Suprapubic skin (tissue), 4 donors: ENCODE measurements at places on chromosomes 2 and 18. TPM values are rescaled to one million over a fixed set of nuclear protein-coding genes. Genes with fewer than 3 reads are reported as not detected.

GRCh38 chr2:240595381-240596079 is 9.0 kb downstream of the CAPN10 start:
- peak; percentile 57 for DNase-seq

DNA sequence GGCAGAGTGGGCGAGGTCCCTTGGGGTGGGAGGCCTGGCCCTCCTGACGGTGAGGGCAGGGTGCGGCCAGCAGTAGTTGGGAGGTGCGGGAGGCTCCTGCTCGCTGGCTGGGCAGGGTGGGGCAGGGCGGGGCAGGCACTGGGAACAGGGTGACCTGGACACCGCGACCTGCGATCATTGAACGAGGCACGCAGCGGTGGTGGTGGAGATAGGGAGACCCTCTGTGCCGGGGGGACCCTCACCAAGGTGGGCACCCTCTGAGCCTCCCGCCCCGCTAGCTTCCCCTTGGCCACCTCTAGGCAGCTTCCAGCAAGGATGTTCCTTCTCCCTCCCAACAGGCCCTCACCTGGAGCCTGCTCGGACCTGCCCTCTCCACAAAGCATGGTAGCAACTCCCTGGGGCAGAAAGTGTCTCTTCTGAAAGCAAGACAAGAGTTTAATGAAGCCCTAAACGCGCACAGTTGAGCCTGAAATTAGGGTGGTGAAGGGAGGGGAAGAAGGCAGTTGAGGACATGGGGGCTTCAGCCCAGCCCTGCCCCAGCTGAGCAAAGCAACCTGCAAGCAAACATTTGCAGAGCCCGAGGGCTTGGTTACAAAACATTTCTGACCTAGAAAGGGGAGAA is 15.4 kb upstream of the FOSL2 start:
- no peak for DNase-seq

DNA sequence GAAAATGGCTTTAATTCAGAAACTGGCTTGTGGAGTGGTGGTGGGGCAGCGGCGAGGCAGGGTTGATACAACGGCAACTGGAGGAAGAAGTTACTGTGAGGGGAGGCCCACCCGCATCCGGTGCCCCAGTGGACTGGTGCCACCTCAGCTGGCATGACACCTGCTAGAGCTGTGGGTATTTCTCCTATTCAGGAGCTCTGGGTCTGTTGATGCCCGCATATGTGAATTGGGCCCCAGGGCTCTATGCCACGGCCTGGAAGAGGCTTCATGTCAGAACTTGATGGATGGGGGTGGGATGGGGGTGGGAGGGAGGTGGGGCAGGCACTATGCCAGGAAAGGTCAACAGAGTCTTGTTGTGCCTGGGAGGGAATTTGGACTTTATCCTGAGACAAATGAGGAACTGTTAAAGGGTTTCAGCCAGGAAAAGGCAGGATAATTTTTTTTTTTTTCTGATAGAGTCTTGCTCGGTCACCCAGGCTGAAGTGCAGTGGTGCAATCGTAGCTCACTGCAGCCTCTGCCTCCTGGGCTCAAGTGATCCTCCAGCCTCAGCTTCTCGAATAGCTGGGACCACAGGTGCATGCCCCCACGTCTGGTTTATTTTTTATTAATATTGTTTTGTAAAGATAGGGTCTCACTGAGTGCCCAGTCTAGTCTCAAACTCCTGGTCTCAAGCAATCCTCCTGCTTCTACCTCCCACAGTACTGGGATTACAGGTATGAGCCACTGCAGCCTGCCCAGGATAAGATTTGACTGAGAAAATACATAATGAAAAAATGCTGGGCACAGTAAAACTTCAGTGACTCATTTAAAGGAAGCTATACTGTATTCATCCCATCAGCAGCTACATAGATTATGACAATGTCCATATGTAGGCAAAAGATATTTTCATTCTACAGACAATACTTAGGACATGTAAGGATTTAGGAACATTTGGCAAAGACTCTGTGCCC is 52.6 kb downstream of the SH2D6 start:
- no peak for DNase-seq

DNA sequence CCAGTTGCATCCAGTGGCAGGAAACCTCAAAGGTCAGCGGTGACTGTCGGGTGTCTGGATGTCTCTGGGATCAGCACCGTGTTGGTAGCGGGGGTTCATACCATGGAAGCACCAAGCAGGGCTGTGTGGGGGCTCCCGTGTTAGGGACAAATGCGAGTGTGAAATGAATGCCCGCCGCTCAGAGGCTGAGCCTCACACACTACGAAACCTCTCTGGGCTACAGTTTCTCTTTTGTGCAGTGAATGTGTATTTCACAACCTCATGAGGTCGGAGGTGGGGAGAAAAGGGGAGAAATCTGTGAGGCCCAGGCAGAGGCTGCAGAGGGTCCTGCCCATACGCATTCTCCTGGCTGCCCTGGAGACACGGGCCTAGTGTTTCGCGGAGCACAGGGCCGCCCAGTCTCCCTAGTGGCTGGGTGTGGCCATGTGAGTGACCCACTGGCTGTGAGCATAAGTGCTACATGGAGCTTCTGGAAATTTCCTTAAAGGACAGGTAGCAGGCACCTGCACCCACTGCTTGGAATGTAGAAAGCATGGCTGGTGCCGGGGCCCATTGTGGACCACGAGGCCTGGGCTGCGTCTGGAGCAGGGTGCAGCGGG is 138.0 kb upstream of the GLI2 start:
- peak; percentile 80 for DNase-seq

DNA sequence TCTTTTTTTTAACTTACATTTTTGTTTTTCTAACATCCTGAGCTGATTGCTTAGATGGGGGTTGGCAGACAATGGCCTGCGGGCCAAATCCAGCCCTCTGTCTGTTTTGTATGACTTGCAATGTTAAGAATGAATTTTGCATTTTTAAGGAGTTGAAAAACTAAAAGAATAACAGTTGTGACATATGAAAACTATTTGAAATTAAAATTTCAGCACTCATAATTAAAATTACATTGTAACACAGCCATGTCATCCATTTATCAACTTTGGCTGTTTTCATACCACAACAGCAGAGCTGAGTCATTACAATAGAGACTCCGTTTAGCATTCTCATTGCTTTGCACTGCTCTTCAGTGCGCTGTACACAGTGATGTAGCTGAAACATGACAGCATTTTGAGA is 94.1 kb upstream of the MC4R start:
- no peak for DNase-seq

The FAM237A gene
- total RNA-seq = not detected

DNA sequence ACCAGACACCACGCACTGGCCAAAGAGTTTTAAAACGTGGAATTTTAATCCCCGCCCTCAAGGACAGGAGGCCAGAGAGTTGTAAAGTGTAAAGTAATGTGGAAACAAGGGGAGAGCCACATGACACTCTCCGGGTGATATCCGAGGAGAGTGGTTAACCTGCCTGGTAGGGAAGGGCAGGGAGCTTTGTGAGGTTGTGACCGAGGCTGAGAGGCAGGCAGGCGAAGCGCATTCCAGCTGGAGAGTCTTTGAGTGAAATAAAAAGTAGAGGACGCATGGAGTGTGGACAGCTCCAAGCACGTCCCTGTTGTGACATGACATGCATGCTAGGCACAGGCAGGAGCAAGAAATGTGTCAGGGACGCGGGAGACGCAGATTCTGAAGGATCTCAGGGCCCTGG is 539.5 kb downstream of the RNF144A start:
- DNase-seq = no peak

- DNase-seq = no peak
These were observed 67.2 kb upstream of the NPAS2 start for GRCh38 chr2:100752628-100753333.

- peak; percentile 62 for DNase-seq
These were observed 13.1 kb downstream of the PASK start for GRCh38 chr2:241136191-241136590.

DNA sequence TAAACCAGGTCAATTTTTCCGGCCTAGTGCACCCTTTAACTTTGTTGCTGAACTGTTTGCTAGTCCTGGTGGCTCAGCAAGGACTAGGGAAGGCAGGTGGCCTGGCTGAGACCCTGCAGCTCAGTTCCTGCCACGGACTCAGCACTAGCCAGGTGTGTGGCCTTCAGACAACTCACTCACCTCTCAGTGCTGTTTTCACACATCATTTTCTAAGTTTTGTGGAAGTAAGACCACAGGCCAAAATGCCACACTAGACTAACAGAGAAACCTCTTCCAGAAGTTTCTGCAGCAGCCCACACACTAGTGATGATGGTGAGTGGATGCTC is 65.9 kb upstream of the SLC1A4 start:
- no peak for DNase-seq

- DNase-seq = no peak
These were observed 194.1 kb downstream of the SP3 start for GRCh38 chr2:173770947-173771678.

DNA sequence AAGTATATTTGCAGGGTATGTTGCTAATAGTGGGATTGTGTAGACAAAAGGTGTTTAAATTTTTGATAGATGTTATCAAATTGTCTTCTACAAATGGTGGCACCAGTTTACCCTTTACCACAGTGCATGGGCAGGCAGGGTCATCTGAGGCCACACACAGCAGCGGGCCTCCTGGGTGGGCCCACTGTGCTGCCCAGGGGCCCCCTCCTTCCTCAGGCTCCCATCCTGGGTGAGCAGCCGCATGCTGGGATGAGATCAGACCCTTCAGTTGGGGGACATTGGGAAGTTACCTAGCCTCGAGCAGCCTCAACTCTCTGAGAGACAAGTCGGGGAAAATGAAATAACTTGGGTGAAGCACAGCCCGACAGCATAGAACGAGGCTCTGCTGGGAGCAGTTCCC is 9.7 kb downstream of the MYO7B start:
- DNase-seq = no peak

DNA sequence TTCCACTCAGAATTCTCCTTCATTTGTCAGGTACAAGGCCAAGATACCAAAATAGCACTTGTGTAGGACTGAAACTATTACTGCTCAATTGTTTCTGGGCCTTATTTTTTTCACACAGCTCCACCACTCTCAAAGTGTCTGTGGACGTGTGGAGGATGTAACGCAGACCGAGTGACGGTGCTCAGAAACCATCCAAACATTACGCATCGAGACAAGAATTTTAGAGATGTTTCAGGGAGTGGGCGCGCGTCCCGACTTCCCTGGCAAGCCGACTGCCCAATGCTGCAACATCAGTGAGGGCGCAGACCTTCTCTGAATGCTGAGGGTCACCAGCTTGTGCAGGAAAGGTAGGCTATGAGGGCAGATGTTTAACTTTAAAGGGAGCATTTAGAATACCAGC is 108.4 kb downstream of the GATA6 start:
- no peak for DNase-seq

The CNOT11 gene
- 30.8 TPM for total RNA-seq

GRCh38 chr18:60693426-60693825 is 320.9 kb upstream of the MC4R start:
- DNase-seq = no peak

The NAGK gene
- total RNA-seq = 136 TPM

The TGFA gene
- 45.4 TPM for total RNA-seq

The CPLX4 gene
- not detected for total RNA-seq

DNA sequence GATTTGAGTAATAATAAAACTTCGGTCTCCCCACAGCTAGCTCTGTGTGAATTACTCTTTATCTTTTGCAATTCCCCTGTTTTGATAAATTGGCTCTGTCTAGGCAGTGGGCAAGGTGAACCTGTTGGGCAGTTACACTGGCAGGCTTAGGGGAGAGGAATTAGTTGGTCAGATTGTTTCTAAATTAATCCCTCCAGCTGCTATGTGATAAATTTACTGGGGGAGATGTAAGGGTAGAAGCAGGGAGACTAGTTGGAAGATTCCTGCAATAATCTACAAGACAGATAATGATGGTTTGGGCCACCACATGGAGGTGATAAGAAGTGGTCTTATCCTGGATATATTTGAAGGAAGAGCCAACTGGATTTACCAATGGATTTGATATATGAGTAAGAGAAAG is 118.5 kb upstream of the TACR1 start:
- no peak for DNase-seq

The TSPYL6 gene
- total RNA-seq = not detected
